ENCODE measurements at places on chromosomes 16 and 17. TPM values are rescaled to one million over a fixed set of nuclear protein-coding genes. Genes with fewer than 3 reads are reported as not detected.
A peak's percentile ranks its signal among the peaks of the same experiment; 100 is the strongest.

DNA sequence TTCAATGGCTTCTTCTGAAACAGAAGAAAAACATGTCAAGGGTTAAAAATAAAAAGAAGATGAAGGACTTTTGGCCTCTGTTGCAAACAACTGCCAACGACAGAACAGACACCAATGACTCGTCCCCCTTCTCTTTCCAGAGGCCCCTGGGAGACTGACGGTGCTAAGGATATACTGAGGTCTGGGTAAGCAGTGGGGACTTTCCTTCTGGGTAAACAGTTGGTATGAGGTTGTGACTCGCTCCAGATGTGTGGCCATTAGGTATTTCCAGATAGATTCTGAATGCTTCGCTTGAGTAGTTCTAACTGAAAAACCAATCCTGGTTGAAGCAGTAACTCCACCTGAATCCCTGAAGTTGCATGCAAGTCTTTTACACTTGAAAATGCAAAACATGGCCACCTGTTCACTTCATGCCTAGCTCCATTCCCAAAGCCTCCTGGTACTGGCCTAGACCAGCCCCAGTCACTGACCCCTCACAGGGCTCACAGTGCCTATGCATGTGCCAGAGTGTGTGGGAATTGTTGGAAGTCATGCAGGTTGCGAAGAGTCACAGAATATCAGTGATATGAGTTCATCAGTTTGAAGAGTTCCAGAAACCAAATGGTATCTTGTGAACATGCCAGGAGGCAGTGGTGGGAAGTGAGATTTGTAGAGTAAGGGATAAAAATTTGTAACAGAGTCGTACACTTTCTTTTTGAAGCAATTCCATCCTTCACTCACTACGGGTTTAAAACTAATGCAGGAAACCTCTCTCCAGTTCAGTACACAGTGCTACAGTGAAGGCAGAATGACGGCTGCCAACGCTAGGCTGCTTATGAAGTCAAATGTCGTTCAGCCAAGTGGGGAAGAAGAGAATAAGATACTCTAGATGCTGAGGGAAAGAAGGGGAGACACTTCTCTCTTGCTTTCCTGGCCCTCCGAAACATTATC is 217.8 kb downstream of the ZFHX3 start:
- no peak for DNase-seq
- H3K4me1 ChIP-seq, result peaks cover 6% of the 10 kb centered on the region
- no peak overlapping the region for H3K27ac ChIP-seq
- H3K36me3 ChIP-seq, result no peaks in the 10 kb centered on the region
- H3K27me3 ChIP-seq, result no peaks in the 10 kb centered on the region
- no peak overlapping the region for H3K4me3 ChIP-seq

GRCh38 chr16:81163671-81164070 is 67.5 kb upstream of the GCSH start:
- no peaks in the 10 kb centered on the region for H3K4me1 ChIP-seq
- no peaks in the 10 kb centered on the region for H3K27me3 ChIP-seq
- H3K27ac ChIP-seq, result no peak overlapping the region
- no peak for DNase-seq
- no peak overlapping the region for H3K4me3 ChIP-seq

- H3K27me3 ChIP-seq, result no peaks in the 10 kb centered on the region
- DNase-seq, result peak; percentile 52
- H3K4me1 ChIP-seq, result peaks cover 36% of the 10 kb centered on the region
- no peak overlapping the region for H3K4me3 ChIP-seq
Measured at GRCh38 chr16:685967-686366, 1.8 kb upstream of the JMJD8 start.

- H3K4me1 ChIP-seq, result no peaks in the 10 kb centered on the region
- no peak overlapping the region for H3K4me3 ChIP-seq
- no peaks in the 10 kb centered on the region for H3K36me3 ChIP-seq
- H3K27me3 ChIP-seq, result no peaks in the 10 kb centered on the region
- DNase-seq, result no peak
- H3K27ac ChIP-seq, result no peak overlapping the region
Measured at GRCh38 chr17:6408276-6408675, 26.6 kb downstream of the AIPL1 start.

GRCh38 chr17:16947470-16947869 is 24.4 kb downstream of the TNFRSF13B start:
- DNase-seq, result no peak
- H3K4me1 ChIP-seq, result peaks cover 5% of the 10 kb centered on the region
- no peaks in the 10 kb centered on the region for H3K36me3 ChIP-seq
- H3K27ac ChIP-seq, result no peak overlapping the region
- no peak overlapping the region for H3K4me3 ChIP-seq

DNA sequence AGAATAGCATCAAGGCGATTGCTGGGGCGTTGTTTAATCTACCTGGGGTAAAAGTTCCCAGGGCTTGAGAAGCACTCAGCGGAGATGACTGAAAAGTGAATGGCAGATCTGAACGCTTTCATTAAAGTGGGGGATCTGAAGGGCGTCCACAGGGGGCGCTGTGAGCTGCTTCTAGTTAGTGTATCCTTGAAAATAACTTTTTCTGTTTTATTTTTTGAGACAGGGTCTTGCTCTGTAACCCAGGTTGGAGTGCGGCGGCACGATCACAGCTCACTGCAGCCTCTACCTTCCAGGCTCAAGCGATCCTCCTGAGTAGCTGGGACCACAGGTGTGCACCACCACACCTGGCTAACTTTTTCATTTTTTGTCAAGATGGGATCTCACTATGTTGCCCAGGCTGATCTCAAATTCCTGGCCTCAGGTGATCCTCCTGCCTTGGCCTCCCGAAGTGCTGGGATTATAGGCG is 360.4 kb downstream of the SEC14L1 start:
- no peak overlapping the region for H3K27ac ChIP-seq
- no peak overlapping the region for H3K4me3 ChIP-seq
- no peaks in the 10 kb centered on the region for H3K27me3 ChIP-seq
- no peaks in the 10 kb centered on the region for H3K4me1 ChIP-seq
- no peak for DNase-seq

DNA sequence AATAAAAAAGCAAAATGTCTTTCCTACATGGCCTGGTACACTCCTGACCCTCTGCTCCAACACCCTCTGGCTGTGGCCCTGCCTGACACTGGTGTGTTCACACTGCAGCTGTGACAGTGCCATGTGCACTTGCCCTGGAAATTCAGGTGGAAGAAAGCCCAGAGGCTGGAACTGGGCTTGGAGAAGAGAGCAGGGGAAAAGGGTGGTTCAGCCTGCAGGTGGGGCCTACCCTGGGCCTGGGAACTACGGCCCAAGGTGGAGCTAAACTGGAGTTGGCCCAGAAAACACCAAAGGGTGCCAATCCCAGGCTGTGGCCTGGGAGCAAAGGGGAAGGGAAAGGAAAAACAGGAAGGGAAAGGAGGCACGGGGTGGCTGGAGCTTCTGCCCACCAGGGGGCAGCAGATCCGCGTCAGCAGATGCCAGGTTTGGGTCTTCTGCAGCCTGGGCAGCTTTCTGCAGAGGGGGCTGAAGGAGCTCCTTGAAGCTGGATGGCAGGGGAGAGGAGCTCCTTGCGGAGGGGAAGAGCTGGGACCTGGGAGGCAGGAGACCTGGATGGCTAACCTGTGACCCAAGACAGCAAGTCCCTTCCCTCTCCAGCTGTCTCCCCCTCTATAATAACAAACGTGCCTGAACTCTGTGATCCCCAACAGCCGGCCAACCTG is 15.4 kb upstream of the CTCF start:
- no peak overlapping the region for H3K4me3 ChIP-seq
- peaks cover 9% of the 10 kb centered on the region for H3K4me1 ChIP-seq
- no peak overlapping the region for H3K27ac ChIP-seq
- peaks cover 6% of the 10 kb centered on the region for H3K36me3 ChIP-seq
- H3K27me3 ChIP-seq, result no peaks in the 10 kb centered on the region
- peak; percentile 88 for DNase-seq

DNA sequence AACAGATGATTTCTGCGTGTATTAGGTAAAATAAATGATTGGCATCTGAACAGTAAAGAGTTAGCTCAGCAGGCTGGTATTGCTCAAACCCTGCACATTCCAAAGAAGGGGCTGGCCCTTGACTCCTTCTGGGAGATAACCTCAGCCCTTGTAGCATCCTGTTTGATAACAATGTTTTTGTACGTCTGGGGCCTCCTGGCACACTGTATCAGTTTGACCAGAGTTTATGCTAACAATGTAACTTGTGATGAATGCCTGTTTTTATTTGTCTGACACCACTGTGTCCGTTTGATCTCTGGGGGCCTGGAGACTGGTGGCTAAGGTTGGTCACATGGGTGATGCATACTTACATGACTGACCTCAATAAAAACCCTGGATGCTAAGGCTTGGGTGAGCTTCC is 43.8 kb upstream of the NDRG4 start:
- H3K27ac ChIP-seq, result no peak overlapping the region
- H3K27me3 ChIP-seq, result no peaks in the 10 kb centered on the region
- DNase-seq, result no peak
- no peaks in the 10 kb centered on the region for H3K36me3 ChIP-seq
- no peak overlapping the region for H3K4me3 ChIP-seq

- no peak overlapping the region for H3K27ac ChIP-seq
- no peaks in the 10 kb centered on the region for H3K4me1 ChIP-seq
- no peaks in the 10 kb centered on the region for H3K36me3 ChIP-seq
- no peaks in the 10 kb centered on the region for H3K27me3 ChIP-seq
Measured at GRCh38 chr17:77802811-77803220, 155.7 kb upstream of the TNRC6C start.

DNA sequence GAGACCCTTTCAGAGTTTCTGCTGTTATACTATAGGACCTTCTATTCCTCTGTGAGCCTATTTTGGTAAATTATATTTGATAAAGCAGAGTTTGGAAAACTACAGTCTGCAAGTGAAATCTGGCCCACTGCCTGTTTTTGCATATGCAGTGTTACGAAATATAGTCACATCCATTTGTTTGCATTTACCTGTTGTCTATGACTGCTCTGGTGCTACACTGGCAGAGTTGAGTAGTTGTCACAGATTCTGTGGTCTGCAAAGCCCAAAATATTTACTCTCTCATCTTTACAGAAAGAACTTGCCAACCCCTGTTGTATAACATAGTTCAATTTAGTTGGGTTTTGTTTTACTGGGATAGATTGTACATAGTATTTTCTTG is 42.3 kb downstream of the TNRC6A start:
- H3K27ac ChIP-seq, result no peak overlapping the region
- peaks cover 22% of the 10 kb centered on the region for H3K4me1 ChIP-seq
- no peak overlapping the region for H3K4me3 ChIP-seq
- H3K36me3 ChIP-seq, result no peaks in the 10 kb centered on the region
- no peak for DNase-seq

DNA sequence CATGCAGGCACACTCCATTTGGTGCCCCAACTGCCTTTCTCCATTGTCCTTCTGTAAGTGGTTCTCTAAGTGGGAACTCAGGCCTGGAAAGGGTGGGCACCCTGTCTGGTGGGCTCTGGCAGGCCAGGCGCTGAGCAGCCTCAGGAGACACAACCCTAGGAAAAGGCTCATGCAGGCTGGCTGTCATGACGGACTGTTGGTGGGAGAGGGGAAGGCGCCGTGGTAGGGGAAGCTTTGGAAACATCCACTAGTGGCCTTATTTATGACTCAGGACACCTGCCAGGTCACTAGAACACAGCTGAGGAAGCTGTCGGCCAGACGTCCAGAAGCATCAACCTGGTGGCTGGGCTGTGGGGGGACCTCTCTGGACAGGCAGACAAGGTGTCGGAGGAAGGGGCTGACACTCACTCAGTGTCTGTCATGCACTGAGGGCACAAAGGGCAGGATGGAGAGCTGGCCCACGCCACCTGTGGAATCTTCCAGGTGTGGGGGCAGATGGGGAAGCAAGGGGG is 216.0 kb downstream of the SEC14L1 start:
- no peak for DNase-seq
- H3K4me1 ChIP-seq, result no peaks in the 10 kb centered on the region
- no peaks in the 10 kb centered on the region for H3K36me3 ChIP-seq
- no peak overlapping the region for H3K4me3 ChIP-seq

- H3K4me3 ChIP-seq, result no peak overlapping the region
- no peaks in the 10 kb centered on the region for H3K27me3 ChIP-seq
- no peak overlapping the region for H3K27ac ChIP-seq
- H3K4me1 ChIP-seq, result no peaks in the 10 kb centered on the region
- no peaks in the 10 kb centered on the region for H3K36me3 ChIP-seq
Measured at GRCh38 chr16:78179666-78180065, 80.2 kb downstream of the WWOX start.

KRTAP4-5 gene
- total RNA-seq, result not detected

ANKRD40CL gene
- 0.46 TPM for total RNA-seq

TBC1D3H gene
- total RNA-seq, result not detected

Data from pancreas (tissue), 10 donors.